ENCODE measurements at places on chromosomes 2 and 18.
A peak's percentile ranks its signal among the peaks of the same experiment; 100 is the strongest.

- peak; percentile 83 for DNase-seq
Observed at GRCh38 chr2:26745609-26746327, 18.3 kb upstream of the SLC35F6 start.

DNA sequence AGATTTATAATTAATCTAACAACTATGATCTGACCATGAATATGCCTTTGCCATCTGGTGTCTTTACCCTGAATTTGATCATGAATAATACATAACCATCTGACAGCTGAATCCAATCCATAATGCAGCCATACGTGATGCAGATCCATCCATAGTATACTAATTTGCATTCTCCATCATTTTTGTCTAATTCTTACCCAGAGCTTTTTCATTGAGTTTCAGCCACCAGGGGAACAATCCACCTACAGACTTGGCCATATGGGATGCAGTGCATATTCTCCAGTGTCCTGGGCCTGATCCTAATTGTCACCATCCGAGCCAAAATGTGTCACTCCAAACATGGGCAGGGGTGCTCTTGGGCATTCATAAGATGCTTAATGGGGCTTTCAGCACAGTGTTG lies 227.2 kb upstream of the CRIM1 start:
- DNase-seq: no peak

- DNase-seq: no peak
Observed at GRCh38 chr2:106602042-106602441, 114.9 kb downstream of the CD8B2 start.

- no peak for DNase-seq
Observed at GRCh38 chr2:54480025-54480424, 23.9 kb downstream of the SPTBN1 start.

GRCh38 chr18:51132256-51132935 lies 65.1 kb downstream of the MEX3C start:
- DNase-seq: no peak

- no peak for DNase-seq
Observed at GRCh38 chr2:15195813-15196212, 365.3 kb downstream of the NBAS start.

- DNase-seq: no peak
Observed at GRCh38 chr2:60066096-60066839, 487.2 kb downstream of the BCL11A start.

DNA sequence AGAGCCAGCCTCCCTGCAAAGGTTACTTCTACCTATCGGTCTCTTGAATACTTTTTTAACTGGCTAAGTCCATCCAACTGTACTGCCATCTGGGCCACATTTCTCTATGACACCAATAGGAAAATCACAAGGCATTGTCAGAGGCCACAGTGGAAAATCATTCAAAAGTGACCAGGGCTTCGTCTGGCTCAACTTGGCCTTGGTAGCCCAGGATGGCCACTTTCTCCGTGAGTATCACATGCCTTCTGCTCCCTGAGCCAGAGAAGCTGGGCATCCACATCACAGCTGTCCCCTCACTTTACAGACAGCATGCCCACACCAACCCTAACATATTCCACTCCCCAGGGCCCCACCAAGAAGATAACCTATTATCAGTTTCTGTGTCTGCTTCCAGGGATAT lies 5.8 kb downstream of the CIB4 start:
- no peak for DNase-seq

DNA sequence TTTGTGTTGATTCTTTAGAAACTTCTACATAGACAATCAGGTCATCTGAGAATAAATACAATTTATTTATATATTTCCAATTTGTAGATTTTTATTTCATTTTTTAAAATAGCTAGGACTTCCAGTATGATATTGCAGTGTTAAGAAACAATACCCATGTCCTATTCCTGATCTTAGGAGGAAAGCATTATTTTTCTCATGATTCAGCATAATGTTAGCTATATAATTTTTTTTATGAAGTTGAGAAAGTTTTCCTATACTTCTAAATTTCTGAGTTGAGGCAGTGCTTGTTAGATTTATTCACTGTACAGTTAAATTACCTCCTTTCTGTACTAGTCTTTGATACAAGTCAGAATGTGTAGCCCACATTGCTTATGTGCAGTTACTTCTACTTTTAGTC lies 595.7 kb upstream of the HS6ST1 start:
- DNase-seq: no peak

GRCh38 chr2:99382143-99382542 lies 45.0 kb downstream of the EIF5B start:
- DNase-seq: no peak

Measured in hematopoietic multipotent progenitor cell (in vitro differentiated cells).